Upper lobe of left lung (tissue), 6 donors: ENCODE measurements at places on chromosomes 2 and 18.

- DNase-seq = no peak
Measured at GRCh38 chr2:55089726-55090125, 39.5 kb upstream of the RTN4 start.

GRCh38 chr2:37827911-37828511, 97.1 kb upstream of the RMDN2 start:
- no peak for DNase-seq

- DNase-seq = no peak
Measured at GRCh38 chr18:77049938-77050337, 82.6 kb downstream of the MBP start.

DNA sequence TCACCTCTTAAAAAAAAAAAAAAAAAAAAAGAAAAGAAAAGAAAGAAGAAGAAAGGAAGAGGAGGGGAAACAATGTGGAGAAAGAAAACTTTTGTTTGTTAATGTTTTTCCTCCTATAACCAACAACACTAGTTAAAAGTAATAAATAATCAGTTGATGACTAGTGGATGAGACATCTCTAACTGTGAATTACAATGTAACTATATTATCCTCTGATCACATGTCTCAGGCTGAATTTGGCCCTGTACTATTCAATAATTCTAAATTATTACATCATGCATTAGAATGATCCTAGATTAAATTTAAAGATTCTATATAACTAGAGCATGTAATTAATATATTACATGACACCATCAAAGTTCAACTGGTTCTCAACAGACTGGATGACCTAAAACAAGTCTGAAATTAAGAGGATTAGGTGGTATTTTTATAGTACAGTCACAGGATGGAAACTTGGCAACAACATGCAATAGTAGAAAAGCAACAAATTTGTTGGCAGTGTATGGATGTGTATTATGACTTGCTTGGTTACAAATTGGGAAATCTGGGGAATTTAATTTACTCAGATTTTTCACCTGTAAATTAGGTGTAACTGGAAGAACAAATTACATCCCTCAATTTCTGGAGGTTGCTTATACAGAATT, 269.3 kb upstream of the SETBP1 start:
- DNase-seq = no peak

GRCh38 chr18:51227660-51228059, 30.2 kb upstream of the MEX3C start:
- no peak for DNase-seq

GRCh38 chr18:74918276-74918790, 290.6 kb downstream of the PTGR3 start:
- DNase-seq = no peak

GRCh38 chr2:144358979-144359541, 160.9 kb downstream of the ZEB2 start:
- DNase-seq = no peak

DNA sequence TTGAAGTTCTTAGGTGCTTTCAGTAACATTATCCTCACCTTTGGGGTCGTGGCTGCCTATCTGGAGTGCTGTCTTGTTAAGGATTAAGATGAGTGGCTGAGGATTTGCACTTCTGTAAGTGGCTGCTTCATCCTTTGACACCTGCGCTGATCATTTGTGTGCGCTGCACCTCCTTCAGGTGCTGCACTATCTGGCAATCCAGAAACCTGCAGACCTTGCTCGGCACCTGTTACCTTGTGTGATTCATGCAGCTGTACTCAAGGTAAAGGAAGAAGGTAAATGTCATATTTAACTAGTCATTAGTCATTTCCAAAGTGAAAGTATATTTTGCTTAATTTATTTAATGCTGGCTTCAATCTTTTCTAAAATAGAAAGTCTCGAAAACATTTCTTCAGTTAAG, 110.3 kb downstream of the RAB3GAP1 start:
- no peak for DNase-seq

DNA sequence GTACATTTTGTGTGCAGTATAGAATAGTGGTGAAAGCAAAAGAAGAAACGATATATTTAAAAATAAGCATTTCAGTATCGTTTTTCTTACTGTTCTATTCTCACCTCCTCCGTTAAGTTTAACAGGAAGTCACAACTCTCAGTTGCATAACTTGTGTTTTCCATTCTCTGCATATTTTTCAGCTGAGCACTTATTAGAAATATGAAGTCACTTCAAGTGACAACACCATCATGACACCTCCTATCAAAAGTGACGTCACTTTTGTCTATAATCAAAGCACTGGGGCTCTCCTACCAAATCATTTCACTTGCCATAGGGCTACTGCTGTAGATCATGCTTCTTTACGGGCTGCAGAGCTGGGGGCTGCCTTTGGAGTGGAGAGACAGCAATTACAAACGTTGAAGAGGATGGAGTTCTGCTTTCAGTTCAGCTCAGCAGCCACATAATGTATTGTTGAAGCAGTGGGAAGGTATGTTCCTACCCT, 36.3 kb downstream of the STAT4 start:
- DNase-seq = no peak
